ENCODE measurements at places on chromosomes 6 and 20.

- DNase-seq = peak; percentile 26
These were observed 10.1 kb downstream of the EZR start for GRCh38 chr6:158808941-158809678.

DNA sequence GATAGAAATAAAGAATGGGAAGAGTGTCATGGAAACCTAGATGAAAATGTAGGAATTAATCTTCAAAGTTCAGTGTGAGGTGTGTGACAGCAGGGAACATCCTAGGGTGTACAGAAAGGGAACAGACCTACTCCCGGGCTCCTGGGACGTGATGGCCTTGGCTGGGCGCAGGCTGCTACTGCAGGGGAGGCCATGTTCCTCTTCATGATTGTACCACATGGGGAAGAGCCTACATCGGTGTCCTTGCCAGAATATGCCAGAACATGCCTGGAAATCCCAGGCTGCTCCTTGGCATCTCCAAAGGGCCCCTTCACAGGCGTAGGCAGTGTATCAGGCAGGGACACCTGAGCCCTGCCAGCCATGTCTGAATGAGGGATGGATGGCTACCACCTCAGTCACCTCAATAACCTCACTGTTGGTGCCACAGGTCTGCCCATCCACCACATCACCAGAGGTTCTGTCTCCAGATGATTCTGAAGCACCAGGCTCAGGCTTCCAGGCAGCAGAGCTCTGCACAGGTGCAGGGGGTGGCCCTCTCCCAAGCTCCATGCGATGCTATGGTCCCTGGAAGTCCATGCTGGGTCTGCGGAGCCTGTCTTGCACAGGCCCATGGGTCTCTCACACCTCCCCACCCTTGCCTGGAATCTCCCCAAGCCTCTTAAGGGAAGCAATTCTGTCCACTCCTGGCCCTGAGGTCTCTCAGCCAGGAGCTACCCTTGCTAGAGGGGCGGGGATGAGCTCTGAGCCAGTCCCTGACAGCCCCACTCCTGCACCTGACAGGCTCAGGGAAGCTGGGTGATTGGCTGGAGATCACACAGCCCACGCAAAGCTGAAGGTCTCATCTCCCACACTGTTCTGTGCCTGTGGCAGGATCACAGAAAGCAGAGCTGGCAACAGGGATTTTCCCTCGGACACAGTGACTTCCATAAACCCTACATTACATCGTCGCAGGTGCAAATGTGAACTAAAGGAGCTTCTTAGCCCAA lies 20.2 kb downstream of the RAMACL start:
- no peak for DNase-seq

DNA sequence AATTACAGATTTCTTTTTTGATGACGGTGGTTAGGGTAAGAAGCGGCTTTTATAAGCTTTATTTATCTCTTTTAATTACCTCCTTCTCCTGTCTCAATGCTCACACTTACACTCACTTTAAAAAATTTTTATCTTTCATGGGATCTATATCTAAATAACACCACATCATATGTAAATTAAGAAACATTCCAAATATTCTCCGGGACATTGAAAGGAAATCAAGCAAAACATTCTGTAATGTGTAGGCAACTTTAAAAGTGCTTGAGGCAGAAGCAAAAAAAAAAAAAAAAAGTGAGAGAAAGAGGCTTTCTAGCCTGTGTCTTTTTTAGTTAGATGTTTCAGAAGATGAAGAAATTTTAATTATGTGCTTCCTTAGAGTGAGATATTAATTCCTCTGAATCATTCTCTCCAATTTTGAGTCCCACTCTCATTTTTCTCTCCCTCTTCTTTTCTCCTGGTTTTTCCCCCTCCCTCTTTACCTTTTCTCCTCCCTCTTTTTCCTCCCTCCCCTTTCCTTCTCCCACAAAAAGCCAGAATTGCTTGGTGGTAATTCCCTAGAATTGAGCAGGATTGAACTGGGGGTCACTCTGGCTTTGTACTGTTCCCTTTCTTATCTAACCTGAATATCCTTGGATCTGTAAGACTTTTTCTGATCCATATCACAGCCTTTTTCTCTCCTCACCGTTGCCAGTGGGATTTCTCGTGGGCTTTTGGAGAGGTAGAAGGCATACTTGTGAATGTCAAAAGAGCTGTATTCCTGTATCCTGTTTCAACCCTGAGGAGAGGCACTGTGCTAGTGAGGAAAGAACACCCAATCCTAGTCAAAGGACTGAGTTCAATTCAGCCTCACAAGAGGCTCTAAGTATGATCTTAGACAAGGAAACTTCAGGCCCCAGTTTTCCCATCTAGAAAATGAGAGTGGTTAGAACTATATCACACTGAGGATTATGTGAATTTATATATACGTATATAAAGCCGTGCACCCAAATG lies 30.4 kb downstream of the KCNQ5 start:
- DNase-seq = no peak

DNA sequence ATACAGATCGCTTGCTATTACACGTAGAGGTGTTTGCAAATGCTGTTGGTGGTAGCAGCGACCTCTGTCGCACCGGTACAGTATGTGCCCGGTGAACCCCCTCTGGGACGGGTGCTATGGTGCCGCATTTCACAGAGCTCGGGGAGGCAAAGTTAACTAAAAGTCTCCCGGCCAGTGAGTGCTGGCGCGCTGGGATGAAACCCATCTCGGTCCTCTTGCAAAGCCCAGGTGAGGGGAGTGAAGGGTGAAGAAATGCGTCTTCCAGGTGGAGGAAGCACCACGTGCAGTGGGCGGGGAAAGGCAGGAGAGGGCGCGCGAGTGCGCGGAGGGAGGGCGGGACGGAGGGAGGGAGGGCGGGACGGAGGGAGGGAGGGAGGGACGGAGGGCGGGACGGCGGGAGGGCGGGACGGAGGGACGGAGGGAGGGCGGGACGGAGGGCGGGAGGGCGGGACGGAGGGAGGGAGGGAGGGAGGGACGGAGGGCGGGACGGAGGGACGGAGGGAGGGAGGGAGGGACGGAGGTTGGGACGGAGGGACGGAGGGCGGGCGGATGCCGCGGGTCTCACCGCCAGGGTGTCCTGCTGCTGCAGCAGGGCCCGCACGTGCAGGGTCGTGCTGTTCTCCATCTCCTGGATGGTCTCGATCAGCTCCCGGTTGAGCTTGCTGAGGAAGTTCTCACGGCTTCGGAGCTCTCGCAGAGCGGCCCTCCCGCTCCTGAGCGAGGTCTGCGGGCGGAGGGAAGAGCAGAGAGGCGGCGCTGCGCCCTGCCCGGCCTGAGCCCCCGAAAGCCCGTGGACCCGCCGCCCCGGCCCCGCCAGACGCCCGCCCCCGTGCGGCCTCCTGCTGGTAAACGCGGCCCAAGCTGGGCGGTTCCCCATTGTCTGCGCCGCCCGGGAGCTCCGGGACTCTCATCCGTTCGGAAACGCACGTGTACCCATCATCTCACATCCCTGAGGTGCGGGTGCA lies 11.7 kb downstream of the C20orf96 start:
- DNase-seq = no peak

GRCh38 chr6:133225560-133225959 lies 15.6 kb upstream of the EYA4 start:
- DNase-seq = no peak

DNA sequence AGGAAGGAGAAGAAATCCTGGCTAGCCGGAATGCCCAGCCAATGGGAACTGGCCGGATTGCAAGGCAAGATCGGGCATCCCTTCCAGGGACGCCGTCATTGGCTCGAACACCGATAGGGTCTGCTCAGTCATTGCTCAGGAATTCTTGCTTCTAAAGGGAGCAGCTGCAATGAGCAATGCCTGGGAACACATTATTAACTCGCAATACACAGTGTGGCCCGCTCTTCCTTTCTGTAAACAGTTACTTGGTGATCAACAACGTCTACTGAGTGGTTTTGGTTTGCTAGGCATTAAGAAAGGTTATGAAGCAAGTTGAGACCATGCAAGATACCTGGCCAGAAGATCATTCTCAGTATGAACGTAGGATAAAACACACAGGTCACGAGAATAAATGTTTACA lies 165.4 kb upstream of the CITED2 start:
- DNase-seq = peak; percentile 97

- DNase-seq = peak; percentile 72
These were observed 51.1 kb upstream of the NHSL1 start for GRCh38 chr6:138550346-138550767.

GRCh38 chr20:15658295-15658694 lies 915.0 kb downstream of the KIF16B start:
- no peak for DNase-seq

- no peak for DNase-seq
These were observed 3.5 kb upstream of the BPI start for GRCh38 chr20:38300438-38300837.

DNA sequence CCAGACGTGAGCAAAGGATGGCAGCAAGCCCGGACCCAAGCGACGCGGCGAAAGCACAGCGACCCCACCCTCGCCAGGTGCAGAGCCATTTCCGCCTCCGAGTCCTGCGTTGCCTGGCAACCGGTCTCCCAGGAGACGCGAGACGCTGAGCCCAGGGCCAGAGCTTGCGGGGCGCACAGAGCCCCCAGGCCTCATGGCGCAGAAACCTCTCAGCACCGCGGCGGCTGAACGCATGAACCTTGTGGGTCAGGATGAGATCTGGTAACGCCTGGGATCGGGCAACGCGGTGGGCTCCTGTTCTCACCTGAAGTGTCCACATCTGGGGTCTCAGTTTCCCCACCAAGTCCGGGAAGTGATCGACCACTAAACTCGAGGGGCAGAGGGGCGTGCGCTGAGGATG lies 77.7 kb downstream of the ANKRD60 start:
- DNase-seq = no peak

DNA sequence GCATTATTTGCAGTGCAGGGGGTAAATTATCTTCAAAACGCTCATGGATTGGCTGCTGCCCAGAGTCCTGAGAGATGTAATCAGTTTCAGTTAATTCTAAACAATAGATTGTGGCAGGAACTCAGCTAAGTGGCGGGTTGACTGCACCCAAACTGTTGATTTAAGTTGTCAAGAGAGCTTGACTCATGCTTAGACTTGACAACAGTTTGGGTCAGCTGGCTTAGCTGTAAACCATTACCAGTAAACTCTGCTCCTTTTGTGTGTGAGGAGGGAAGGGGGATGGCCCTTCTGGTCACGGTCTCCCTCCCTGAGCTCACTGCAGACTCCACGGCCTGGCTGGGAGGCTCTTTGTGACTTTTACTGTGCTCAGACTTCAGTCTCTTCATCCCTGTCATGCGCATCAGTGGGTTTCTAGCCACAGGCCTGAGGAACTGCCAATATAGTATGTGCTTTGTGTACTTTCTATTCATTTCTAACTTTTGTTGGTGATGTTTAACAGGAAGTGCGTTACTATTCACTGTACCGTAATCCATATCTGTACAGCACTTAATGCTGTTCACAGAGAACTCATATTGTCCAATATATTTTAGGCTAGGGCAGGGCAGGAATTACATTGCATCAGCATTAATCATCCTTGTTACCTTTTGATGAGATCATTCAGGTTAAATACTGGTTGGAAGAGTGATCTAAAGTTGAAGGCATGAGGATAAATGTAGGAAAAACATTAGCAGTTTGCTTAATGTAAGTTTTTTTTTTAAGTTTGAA lies 488.3 kb downstream of the CDKAL1 start:
- peak; percentile 86 for DNase-seq

DNA sequence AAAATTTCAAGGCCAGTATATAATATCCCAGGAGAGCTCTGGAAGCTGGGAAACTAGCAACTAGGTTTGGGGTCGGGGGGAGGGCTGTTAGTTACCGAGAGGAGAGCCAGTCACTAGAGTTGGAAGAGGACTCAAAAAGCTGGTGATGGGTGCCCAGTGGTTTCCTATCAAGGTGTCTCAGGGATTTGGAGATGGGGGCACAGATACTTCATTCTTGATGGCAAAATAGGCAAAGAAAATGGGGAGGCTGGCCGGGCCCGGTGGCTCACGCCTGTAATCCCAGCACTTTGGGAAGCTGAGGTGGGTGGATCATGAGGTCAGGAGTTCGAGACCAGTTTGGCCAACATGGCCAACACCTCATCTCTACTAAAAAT lies 805 bp downstream of the PHF1 start:
- no peak for DNase-seq

DNA sequence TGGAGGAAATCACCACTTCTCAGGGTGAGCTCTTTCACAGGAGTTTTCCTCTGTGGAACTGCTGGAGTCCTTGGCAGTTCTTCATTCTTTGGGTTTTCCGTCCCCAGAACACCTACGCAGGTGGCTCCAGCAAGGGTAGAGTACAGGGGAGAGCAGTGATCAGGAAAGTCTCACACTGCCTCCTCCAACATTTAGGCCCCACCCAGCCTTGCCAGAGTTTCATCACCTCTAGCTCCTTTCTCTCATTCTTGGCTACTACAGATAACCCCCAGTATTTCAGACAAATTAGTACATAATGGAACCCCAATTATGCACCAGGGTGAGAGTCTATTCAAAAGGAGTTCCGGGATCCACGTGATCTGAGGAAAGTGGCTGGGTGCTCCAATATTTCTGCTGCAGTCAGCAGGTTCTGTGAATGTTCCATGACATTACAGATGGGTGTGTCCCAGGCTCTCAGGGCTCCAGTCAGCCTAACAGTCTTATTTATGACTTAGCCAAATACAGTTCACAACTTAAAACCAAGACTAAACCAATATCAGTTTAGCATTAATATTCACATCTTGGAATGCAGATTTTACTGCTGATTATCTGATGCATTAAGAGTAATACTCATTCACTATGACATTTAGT lies 44.6 kb downstream of the GPR63 start:
- DNase-seq = no peak

GRCh38 chr6:51585264-51585663 lies 502.1 kb downstream of the PKHD1 start:
- no peak for DNase-seq

DNA sequence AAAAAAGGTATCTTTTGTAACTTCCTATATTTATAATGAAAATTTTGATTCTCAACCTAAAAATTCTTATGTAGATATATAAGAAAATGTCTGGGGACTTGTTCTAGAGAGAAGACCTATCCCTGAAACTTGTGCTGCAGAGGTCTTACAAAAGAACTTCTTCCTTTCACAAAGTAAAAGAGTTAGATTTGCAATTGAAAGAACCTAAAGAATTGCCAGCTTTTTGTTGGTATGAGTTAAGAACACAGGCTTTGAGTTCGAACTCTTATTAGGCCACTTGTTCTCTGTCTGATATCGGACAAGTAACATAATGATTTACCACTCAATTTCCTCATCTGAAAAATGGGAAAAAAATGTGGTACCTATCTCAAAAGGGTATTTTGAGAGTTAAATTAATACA lies 162.0 kb upstream of the LAMA2 start:
- no peak for DNase-seq

DNA sequence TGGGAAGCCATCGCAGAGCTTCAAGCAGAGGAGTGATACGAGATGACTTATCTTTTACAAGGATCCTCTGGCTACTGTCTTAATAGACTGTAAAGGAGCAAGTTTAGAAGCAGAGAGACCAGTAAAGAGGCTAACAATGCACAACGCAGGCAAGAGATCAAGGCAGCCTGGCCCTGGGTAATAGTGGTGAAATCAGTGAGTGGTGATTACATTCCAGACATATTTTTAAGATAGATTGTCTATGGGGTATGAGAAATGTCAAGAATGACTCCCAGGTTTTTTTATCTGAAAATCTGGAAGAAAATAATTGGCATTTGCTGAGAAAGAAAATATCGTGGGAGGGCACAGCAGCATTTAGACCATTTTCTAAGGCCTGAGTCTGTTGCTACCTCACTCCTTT lies 213.6 kb upstream of the HTR1E start:
- DNase-seq = no peak
